Vagina (tissue), 2 donors: ENCODE measurements at places on chromosomes 4 and X. TPM values are rescaled to one million over a fixed set of nuclear protein-coding genes. Genes with fewer than 3 reads are reported as not detected.

Gene MGST2
- total RNA-seq: 78.3 TPM

Gene SPP1
- 11.8 TPM for total RNA-seq

Gene BEND2
- not detected for total RNA-seq

DNA sequence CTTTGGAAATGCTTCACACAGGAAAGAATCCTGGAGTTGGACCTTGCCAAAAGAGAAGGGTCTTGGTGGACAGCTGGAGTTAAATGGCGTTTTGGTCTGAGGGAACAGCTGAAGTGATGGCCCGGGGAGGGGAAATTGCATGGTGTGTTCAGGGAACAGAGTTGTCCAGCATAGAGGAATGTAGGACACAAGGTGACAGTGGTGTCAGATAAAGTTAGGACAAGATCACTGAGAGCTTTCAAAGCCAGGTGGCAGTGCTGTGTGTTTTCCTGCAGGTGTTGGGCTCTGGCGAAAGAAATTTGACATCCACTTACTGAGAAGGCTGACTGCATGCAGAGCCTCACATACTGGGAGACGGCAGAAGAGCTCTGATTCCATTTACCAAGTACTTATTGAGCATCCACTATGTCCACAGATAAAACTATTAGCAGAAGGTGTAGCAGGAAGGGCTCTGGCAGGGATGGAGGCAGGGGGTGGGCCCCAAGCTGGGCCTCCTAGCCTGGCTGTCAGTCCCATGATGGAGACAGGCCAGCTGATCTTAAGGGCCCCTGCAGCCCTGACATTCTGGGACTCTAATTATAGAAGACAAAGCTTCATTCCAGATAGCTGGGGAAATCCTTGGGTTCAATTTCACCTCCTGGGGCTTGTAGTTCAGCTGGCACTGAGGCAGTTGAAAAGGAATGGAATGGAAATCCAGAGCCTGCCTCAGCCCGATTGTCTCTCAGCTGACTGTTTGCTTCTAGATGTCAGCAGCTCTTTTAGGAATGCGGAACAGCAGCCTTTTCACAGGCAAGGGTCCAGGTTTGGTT, 150.2 kb upstream of the MAMLD1 start:
- no peak for DNase-seq
- no peaks in the 10 kb centered on the region for H3K4me1 ChIP-seq
- H3K4me3 ChIP-seq: no peak overlapping the region

DNA sequence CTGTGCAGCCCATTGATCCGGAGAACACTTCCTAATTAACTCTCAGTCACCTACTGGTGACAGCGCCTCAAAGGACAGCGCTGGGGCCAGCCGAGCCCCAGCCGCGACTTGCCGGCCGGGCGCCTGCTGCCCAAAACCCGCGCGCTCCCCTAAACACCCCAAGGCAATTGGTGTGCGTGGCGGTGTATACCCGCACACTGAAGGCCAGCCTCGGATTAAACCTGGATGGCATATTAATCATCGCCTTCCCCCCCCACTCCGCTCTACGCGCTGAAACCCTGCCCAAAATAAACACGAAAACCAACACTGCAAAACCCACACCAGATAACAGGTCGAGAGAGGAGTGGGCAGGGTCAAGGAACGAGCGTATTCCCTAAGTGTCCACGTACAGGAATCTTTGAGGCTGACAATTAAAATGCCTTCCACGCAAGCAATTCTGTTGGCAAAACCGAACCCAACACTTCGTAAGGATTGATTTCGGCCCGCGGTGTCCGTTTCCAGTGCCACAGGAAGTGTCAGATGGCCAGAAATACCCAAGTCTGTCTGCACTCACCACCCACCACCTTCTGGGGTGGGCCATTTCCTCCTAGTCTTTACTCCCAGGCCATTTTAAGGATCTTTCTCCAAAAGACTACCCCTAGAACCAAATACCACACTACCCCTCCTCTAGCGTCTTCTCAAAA, 2.7 kb downstream of the BCOR start:
- H3K4me1 ChIP-seq: peaks cover 33% of the 10 kb centered on the region
- H3K4me3 ChIP-seq: peak overlapping the region; percentile 65
- no peak for DNase-seq
- H3K27ac ChIP-seq: no peak overlapping the region

GRCh38 chr4:186952709-186953108, 229.1 kb upstream of the FAT1 start:
- no peaks in the 10 kb centered on the region for H3K27me3 ChIP-seq
- no peaks in the 10 kb centered on the region for H3K4me1 ChIP-seq
- DNase-seq: no peak
- H3K27ac ChIP-seq: no peak overlapping the region
- no peak overlapping the region for H3K4me3 ChIP-seq

DNA sequence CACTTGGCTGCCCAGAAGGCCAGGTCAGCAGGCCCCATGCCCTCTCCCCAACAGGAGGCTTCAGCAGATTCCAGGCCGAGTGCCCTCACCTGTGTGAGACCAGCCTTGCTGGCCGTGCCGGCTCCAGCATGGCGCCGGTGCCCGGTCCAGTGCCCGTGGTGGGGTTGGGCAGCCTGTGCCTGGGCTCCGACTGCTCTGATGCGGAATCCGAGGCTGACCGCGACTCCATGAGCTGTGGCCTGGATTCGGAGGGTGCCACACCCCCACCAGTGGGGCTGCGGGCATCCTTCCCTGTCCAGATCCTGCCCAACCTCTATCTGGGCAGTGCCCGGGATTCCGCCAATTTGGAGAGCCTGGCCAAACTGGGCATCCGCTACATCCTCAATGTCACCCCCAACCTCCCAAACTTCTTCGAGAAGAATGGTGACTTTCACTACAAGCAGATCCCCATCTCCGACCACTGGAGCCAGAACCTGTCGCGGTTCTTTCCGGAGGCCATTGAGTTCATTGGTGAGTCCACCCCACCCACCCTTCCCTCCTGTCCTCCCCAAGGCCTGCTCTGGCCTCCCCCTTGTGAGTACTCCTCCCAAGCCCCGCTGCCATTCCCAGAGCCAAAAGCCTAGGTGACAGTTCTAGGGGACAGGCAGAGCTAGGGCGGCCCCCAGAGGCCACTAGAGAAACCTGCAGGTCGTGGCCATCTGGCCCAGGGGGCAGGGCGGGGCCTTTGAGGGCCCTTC, 2.3 kb downstream of the DUSP9 start:
- peaks cover 4% of the 10 kb centered on the region for H3K27me3 ChIP-seq
- H3K36me3 ChIP-seq: no peaks in the 10 kb centered on the region
- H3K4me3 ChIP-seq: no peak overlapping the region
- no peak overlapping the region for H3K27ac ChIP-seq

DNA sequence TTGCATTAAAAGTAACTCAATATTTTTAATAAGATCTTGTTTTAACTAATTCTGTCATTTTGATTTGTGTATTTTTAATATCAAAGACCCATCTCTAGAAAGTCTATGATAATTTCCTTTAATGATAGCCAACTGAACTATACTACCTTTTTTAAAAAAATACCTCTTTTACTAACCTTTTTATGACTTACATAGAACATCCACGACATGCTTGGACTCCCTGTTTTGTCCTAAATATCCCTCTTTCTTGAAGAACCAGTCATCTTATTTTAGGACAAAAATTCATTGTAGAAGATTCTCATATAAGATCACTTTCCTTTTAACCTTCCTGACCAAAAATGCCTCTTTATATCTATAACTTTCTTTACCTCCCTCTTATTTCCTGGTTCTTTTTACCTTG, 76.8 kb upstream of the GC start:
- no peak overlapping the region for H3K4me3 ChIP-seq
- DNase-seq: no peak
- no peak overlapping the region for H3K27ac ChIP-seq
- no peaks in the 10 kb centered on the region for H3K4me1 ChIP-seq
- no peaks in the 10 kb centered on the region for H3K27me3 ChIP-seq

DNA sequence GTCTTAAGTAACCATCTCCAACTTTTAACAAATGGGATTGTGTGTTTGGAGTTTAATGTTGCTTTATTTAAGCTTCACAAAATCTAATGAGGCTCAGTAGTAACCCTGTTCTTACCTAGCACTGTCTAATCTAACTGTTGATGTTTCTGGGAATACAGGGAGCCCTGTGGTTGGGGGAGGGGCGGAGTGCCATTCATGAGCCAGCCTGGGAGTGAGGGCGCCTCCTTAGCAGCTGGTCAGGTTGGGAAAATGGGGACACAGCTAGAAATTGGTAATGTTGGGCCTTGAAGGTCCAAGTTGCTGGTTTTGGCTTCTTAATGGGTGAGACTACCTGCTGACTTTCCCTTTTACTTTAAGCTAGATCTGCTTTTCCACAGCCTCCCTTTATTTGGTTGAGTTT, 22.9 kb upstream of the TADA2B start:
- no peak overlapping the region for H3K4me3 ChIP-seq
- no peaks in the 10 kb centered on the region for H3K4me1 ChIP-seq
- H3K27ac ChIP-seq: no peak overlapping the region
- H3K36me3 ChIP-seq: peaks cover 47% of the 10 kb centered on the region
